ENCODE measurements at places on chromosomes 13 and 19.

DNA sequence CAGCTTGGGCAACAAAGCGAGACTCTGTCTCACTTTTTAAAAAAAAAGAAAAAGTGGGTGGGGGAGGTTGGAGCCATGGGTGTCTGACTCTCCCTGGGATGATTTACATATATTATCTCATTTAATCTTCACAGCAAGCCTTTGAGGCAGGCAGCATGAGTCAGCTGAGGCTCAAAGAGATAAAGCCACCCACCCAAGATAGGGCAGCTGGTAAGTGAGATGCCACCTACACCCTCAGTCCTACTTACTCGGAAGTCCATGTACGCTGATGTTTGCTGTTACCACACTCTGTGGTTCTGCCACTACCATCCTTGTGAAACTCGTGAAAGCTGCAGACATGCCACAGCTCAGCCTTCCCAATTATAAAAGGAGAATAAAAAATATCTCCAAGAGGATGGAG is 142.0 kb upstream of the TSHZ3 start:
- DNase-seq = no peak

GRCh38 chr13:40189898-40190630 is 476.4 kb downstream of the FOXO1 start:
- DNase-seq = no peak

GRCh38 chr19:2376784-2377519 is 16.9 kb downstream of the TMPRSS9 start:
- no peak for DNase-seq

GRCh38 chr13:66774046-66774445 is 456.1 kb downstream of the PCDH9 start:
- DNase-seq = no peak

DNA sequence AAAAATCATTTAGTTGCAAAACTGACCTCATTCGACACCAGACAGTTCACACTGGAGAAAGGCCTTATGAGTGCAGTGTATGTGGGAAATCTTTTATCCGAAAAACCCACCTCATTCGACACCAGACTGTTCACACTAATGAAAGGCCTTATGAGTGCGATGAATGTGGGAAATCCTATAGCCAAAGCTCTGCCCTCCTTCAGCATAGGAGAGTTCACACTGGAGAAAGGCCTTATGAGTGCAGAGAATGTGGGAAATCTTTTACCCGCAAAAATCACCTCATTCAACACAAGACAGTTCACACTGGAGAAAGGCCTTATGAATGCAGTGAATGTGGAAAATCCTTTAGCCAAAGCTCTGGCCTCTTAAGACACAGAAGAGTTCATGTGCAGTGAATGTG is 7.1 kb upstream of the ZNF134 start:
- DNase-seq = no peak

DNA sequence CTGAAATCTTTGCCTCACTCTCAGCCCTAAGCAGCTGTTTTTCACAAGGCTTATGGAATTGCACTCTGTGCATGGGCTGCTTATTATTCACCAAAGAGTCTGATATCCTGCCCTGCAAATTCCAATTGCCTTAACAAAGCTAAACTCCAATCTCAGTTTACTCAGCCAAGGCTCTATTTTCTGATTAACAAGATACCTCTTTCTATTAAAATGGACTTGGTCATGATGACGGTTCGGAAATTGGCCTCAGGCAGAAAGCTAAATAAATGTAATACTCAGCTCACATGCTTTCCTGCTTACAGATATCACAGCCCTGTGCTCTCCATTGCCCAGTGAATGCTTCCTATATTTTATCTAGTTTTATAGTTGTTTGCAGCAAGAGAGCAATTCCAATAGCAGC is 1270.8 kb downstream of the PCDH9 start:
- DNase-seq = no peak

- DNase-seq = no peak
These were observed 157.7 kb downstream of the ZNF536 start for GRCh38 chr19:30529876-30530275.

- DNase-seq = peak; percentile 53
These were observed at the start of gene PDE4A for GRCh38 chr19:10420444-10421239. Gene PDE4A (plus strand): TSS chr19:10420538. CDS start chr19:10420765, 227 bp downstream.

- no peak for DNase-seq
These were observed 1.5 kb upstream of the ECH1 start for GRCh38 chr19:38833092-38833425.

DNA sequence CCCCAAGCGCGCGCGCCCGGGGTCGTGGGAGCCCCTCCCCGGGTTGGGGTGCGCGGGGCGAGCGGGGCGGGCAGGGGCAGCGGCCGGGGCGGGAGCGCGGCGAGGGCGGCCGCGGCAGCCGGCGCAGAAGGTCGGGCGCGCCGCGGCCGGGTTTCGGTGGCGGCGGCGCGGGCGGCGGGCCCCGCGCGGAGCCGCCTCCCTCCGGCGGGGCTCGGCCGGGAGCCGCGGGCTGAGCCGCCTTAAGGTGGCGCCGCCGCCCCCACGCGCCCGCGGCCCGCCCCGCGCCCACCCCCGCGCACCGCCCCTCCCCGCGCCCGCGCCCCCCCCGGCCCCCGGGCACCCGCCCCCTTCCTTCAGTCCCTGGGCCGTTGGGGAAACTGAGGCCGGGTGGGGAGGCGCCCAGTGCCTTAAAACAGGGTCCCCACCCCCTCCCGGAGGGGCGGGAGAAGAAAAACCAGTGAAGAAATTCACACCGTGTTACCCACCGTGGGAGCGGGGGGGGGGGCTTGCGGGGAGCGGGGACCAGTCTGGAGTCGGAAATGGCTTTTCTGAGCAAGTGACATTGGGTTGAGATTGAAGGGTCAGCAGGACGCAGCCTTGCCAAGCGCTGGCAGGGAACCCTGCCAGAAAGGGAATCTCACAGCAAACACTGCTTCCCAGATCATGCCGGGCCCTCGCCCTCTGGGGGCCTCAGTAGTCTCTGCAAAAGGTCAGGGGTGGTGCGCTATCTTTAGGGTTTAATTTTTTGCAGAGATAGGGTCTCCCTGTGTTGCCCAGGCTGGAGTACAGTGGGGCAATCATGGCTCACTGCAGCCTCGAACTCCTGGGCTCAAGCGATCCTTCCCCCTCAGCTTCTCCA is at the start of gene TLE2:
Gene TLE2 (minus strand): TSS at position 216 of the 859 bp plus-strand sequence. CDS start 376 bp downstream, outside the sequence.
- DNase-seq = no peak

DNA sequence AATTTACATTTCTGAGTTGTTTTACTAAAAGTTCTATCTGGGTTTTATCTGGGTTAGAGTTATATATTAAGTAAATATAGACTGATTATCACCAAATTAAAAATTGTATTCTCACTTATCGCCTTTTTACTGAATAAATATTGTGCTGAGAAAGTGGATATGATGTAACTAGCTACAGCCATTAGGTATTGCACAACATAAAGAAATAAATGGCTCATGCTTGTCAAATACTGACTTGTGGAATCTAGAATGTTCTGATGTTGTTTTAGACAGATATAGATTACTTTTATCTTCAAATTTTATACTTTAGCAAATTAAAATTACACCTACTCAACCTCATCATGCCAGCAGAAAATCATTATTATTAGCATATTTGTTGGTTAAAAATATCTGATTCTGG is 1277.1 kb upstream of the MIR17HG start:
- DNase-seq = no peak

GRCh38 chr19:48635966-48636858 is 967 bp downstream of the DBP start:
- DNase-seq = no peak

DNA sequence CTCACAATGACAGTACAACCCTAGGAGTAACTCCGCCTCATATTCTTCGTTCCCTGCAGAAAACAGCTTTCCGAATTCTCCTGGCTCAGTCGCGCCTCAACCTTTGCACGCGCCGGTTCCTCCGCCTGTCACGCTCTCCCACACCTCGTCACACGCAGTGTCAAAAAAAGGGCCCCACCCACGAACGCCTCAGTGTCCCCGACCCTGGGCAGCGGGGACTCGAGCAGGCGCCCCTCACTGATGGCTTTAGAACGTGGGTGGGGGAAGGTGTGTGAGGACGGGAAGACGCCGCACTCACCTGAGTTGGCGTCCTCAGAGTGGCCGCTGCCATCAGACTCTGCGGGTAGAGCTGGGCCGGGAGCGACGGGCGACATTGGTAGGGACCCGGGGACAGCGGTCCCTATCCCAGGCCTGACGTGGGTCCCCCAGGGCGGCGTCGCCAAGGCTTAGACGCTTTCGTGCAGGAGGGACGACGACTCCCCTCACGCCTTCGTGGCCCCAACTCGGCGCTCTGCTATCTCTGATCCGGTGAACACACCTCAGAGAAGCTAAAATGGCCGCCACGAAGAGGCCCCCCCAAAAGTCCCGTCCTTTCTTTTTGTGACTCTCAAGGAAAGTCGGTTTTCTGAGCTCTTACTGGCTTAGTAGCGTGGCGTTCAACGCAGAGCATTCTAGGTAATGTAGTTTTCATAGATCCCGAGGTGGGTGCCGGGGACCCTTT is at the start of gene ZNF154:
Gene ZNF154 (minus strand): TSS at position 564 of the 721 bp plus-strand sequence. CDS start 233 bp downstream, at position 331.
- no peak for DNase-seq

- DNase-seq = no peak
These were observed 11.7 kb downstream of the RANBP3 start for GRCh38 chr19:5966215-5966614.

DNA sequence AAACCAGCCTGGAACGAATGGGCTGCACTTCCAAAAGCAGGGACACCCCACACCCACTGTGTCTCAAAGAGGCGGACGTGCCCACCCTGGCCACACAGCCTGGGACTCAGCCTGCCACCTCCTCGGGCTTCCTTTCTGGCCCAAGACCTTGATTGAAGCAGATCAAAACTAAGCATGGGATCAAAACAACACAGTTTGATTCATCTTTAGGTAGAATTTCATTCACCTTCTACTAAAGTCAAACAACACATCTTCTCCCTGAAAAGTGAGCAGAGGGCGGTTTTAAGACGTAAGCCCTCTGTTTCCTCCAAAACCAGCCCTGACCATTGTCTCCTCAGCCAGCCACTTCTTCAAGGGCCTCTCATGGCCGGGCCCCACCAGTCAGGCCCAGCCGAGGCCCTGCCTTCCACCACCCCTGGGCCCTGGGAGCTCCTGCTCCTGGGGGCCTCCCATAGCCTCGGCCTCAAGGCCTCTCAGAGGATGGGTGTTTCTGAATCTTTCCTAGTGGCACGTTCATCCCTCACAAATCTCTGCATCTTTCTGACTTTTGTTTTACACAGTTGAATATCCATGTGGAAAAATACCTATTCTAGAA is 6.3 kb upstream of the F10 start:
- no peak for DNase-seq

DNA sequence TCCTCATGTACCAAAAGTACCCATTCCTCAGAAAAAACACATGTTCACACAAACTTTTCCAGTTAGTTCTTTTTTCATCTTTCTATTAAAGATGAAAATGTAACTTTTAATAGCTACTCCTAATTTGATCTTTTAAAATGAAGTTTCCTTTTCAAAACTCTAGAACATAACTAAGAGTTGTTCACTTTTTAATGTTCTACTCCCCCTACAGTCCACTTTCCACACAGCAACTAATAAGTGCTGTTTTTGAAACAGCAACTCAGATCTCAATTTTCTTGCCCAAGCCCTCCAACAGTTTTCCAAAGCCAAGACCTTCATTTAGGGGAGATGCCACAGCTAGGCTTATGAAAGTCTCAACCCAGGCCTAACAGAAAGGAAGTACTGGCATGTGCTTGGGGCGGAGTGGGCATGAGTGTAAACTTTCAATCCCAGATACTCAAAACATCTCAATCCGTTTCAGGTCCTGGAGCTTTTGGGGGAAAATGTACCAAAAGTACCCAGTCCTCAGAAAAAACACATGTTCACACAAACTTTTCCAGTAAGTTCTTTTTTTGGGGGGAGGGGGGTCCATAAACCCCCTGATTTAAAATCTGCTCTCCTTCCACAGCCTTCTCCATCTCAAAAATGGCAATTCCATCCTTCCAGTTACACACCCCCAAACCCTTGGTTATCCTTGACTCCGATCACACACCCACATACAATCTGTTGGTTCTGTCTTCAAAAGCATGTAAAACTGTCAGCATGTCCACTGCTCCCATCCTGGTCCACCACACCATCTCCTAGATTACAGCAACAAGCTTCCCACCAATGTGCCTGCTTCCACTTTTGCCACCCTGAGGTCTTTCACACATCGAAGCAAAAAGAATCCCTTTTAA is 2.0 kb downstream of the FBL start:
- peak; percentile 60 for DNase-seq

GRCh38 chr19:50546527-50547221 is 21.6 kb downstream of the LRRC4B start:
- DNase-seq = no peak

GRCh38 chr19:12944104-12944674 is 1.5 kb upstream of the RAD23A start:
- DNase-seq = no peak

- DNase-seq = no peak
These were observed 173.5 kb downstream of the PCCA start for GRCh38 chr13:100262404-100262803.

GRCh38 chr19:53328967-53329366 is 4.6 kb upstream of the ZNF845 start:
- no peak for DNase-seq

DNA sequence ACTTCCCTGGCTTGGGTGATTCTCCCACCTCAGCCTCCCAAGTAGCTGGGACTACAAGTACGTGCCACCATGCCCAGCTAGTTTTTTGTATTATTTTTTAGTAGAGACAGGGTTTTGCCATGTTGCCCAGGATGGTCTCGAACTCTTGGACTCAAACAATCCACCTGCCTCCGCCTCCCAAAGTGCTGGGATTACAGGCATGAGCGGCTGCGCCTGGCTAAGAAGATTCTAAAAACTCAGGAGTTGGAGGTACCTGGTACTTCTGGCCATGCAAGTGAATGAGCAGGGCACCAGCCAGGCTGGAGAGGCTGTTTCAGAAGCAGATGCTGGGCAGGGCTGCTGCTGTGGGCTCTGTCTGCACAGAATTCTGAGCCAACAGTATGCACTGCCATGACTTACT is 6.1 kb downstream of the MZF1 start:
- peak; percentile 19 for DNase-seq

GRCh38 chr13:77345150-77345780 is 18.4 kb upstream of the MYCBP2 start:
- DNase-seq = no peak

- DNase-seq = no peak
These were observed 48.2 kb downstream of the BRD4 start for GRCh38 chr19:15284091-15284490.

GRCh38 chr19:38699647-38700349 is 44.5 kb downstream of the CAPN12 start:
- DNase-seq = no peak

DNA sequence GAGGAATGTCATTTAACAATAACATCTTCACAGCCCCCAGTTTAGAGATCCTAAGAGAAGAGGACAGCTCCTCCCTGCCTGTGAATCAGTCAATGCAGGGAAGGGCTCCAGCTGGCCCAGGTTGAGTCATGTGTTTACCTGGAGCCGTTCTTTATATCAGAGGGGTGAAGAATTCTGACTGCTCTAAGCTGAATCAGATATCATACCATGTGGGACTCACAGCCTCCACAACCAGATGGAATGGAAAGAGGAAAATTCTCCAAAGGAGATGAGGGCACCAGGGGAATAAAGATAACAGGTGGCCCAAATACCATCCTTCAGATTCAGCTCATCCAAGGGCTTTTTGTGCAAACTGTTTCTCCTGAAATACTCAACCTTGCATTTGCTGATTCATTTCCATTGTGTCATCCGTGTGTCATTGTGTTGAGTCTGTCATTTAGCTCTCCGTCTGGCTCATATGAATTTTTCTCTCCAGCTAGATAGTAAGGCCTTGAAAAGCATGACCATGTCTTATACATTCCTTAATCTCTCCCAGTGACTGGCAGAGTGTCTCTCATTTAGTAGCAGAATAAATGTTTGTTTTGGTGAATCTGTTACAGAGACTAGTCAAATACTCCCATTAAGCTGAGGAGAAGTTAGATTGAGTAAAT is 217.9 kb downstream of the RFC3 start:
- DNase-seq = no peak

GRCh38 chr13:110168999-110169933 is 137.7 kb downstream of the COL4A1 start:
- no peak for DNase-seq

Measured in Caco-2 (cell line).